ENCODE measurements at places on chromosomes 13 and 19. TPM values are rescaled to one million over a fixed set of nuclear protein-coding genes. Genes with fewer than 3 reads are reported as not detected.
A peak's percentile ranks its signal among the peaks of the same experiment; 100 is the strongest.

The RGCC gene
- total RNA-seq = 174 TPM

- no peak for DNase-seq
These were observed 5.9 kb upstream of the SLC7A10 start for GRCh38 chr19:33231511-33231910.

DNA sequence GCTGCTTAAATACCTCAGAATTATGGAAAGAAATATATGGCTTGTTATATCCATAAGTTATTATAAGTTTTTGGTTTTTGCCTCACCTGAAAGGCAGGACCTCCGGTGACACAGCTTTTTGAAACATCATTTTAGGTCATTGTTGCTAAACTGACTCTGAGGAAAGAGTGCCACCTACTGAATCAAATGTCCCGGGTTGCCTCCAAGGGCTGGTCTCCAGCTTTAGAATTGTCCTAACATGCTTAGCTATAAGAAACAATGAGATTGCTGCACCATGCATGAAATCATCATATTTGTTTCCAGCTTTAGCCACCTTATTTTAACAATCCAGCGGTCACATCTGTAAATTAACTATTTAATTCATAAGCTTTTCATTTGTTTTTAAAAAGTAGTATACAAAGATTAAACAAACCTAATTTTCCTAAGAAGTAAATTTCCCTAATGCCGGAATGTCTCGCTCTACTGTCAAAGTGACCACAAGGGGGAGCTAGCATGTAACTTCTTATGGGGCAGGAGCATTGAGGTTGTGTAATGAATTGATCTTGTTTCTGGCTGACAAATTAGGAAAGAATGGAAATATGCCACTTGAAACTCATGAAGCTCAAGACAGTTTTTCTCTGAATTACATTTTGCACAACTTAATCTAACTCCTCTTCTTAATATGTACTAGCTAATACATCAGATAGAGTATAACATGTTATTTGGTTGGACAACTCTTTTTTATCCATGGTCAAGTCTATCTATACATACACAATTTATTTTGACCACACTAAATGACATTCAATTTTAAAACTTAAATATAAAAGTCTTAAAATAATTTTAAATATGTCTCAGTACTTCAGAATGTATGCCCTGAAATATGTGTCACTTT lies 6.7 kb upstream of the PCDH17 start:
- peak; percentile 79 for DNase-seq

DNA sequence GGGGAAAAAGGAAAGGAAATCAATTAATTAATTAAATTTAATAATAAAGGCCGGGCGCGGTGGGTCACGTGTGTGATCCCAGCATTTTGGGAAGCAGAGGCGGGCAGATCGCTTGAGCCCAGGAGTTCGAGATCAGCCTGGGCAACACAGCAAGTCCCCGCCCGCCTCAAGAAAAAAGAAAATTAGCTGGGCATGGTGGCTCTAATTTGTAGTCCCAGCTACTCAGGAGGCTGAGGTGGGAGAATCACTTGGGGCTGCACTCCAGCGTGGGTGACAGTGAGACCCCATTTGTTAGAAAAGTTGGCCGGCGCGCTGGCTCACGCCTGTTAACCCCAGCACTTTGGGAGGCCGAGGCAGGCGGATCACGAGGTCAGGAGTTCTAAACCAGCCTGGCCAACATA lies 733 bp upstream of the CD320 start:
- no peak for DNase-seq

GRCh38 chr13:70964124-70964523 lies 855.9 kb upstream of the KLHL1 start:
- DNase-seq = no peak

GRCh38 chr19:36113894-36114720 lies 568 bp downstream of the POLR2I start:
- peak; percentile 41 for DNase-seq

- peak; percentile 94 for DNase-seq
These were observed 50.0 kb upstream of the GPR183 start for GRCh38 chr13:99357131-99357596.

- DNase-seq = no peak
These were observed 462.2 kb downstream of the FOXO1 start for GRCh38 chr13:40204246-40204645.

Data from dermis blood vessel endothelial cell (primary cell).